H7 (cell line): ENCODE measurements at places on chromosomes 7 and 10. TPM values are rescaled to one million over a fixed set of nuclear protein-coding genes. Genes with fewer than 3 reads are reported as not detected.

Gene IFIT1B
- not detected in 2 replicates for total RNA-seq

Gene GIMAP7
- total RNA-seq = not detected in 2 replicates

DNA sequence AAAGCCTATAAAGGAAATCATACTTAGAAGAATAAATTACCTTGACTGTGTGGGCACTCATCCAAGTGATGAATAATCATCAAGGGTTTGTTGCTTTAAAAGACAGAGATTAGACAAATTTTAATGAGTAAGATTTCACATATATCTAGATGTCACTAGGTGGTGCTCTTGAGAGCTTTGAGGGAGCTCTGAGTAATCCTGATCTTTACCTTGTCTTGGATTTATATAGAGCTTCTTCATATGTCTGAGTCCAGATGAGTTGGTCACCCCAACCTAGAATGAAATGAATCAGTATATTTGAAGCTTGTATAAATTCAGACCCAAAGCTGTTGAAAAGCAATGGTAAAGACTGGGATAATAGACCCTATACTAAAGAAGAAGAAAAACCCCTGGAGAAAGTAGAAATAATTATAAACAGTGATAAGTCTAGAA, 3.7 kb downstream of the AGR2 start:
- DNase-seq = peak; percentile 24

Gene C10orf67
- total RNA-seq = not detected in 2 replicates

Gene RELN
- total RNA-seq = 0.24 TPM in 1 of 2 replicates, not detected in the other

Gene ZNF680
- total RNA-seq = not detected in 2 replicates

DNA sequence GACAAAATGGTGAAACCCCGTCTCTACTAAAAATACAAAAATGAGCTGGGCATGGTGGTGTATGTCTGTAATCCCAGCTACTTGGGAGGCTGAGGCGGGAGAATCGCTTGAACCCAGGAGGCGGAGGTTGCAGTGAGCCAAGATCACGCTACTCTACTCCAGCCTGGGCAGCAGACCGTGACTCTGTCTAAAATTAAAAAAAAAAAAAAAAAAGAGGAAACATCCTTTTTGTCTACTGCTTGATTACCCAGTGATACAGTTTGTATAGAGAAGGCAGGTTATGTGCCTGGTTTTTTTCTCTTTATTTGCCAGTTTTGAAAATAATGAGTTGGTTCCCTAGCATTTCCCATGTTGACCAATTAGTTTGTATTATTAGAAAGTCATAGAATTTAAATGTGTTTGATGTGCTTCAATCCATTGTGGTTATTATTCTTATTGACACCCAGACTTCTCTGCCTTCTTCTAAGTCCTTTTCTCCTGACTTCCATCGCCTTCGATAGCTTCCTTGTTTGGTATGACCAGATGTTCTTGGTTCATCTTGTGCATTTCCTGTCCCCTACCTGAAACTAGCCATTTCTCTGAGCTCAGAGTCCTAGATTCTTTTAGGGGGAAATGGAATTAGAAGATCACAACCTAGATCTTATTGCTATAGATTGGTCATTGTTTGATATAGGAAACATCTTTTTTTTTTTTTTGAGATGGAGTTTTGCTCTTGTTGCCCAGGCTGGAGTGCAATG, 43.2 kb downstream of the VKORC1L1 start:
- DNase-seq = no peak

- no peak for DNase-seq
Measured at GRCh38 chr10:62113680-62114079, 155.0 kb downstream of the RTKN2 start.

- no peak for DNase-seq
Measured at GRCh38 chr7:94375691-94376090, 19.0 kb upstream of the COL1A2 start.

Gene GRM3
- 0.10 and 0.30 TPM in 2 replicates for total RNA-seq

GRCh38 chr10:70476249-70477035, 2.1 kb upstream of the PALD1 start:
- no peak for DNase-seq

GRCh38 chr10:79178614-79179163, 109.9 kb downstream of the ZMIZ1 start:
- peak; percentile 84 for DNase-seq

DNA sequence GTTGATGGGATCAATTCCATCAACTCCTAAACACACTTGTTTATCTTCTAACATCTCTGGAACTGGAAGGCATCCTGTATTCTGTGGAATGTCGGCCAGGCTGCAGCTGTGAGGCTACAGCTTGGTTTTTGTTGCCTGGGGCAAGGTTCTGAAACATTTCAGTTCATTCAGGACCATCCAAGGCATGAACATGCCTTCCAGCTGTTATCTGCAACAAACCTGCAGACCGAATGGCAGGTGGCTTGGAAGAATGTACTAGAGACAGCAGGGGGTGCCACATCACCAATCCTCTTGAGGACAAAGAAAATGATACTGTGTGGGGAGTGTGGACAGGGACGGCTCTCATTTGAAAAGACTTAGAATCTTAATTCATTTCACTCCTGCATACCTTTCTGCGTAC, 12.4 kb downstream of the PAPOLB start:
- peak; percentile 73 for DNase-seq

GRCh38 chr7:2461268-2462026, 14.8 kb downstream of the GRIFIN start:
- DNase-seq = peak; percentile 81

DNA sequence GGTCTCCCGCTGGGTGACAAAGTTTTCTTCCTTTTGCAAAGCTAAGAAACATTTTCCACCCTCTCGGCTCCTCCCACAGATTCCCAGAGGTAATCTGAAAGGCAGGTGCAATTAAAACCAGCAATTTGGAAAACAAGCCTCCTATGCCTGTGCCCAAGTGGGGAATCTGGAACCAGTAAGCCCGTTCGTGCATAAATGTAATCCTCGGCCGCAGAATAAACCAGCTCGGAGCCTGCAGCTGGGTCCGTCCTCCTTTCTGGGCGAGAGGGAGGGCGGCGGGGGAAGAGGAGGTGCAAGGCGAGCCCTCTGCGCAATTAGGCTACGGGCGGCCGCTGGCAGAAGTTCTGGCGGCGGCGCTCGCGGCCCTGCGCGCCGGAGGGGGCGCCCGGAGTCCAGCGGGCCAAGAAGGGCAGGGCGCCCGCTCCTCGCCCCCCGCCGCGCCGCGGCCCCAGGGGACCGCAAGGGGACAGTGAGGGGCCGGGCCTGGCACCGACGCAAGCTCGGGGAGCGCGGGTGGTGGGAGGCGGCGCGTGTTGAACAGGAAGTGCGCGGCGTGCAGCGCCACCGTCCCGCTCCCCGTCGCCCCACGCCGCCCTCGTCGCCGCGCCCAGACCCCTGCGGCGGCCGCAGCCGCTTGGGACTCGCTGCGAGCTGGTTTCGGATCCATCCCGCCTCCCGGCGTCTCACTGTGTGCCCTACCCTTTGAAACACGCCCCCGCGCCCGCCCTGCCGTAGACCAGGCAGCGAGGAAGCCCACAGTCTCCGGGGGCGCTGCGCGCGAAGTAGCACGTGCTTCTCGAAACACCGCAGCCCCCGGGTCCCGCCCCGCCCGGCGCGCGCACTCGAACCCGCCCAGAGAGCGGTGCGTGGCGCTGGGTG, at the start of gene PRKAG2:
TSS of gene PRKAG2 (minus strand) at position 217 of the 879 bp plus-strand sequence. CDS start 495 bp downstream, outside the sequence.
- peak; percentile 88 for DNase-seq

- no peak for DNase-seq
Measured at GRCh38 chr7:138980563-138981291, 462 bp downstream of the KIAA1549 start.

Gene RNF133
- not detected in 2 replicates for total RNA-seq

- no peak for DNase-seq
Measured at GRCh38 chr7:104962781-104963180, 51.2 kb upstream of the KMT2E start.

DNA sequence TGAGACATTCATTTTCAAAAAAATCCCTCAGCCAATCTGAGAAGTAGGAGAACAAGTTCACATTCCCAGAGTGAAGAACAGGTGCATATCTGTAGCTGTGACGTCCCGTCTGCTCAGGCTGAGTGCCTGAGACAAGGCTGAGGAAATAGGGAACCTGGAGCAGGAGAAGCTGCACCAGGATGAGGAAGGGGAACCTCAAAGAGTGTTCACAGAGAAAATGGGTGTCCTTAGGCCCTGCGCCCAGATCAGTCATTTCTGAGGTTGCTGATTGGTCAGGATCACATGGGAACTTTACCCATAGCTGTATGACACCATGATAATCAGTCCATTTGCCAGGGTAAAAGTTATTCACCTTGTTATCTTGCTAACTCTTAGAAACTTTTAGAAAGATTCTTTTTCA, 34.2 kb upstream of the TARP start:
- no peak for DNase-seq

- DNase-seq = peak; percentile 88
Measured at GRCh38 chr10:117442944-117443685, 67.9 kb upstream of the PDZD8 start.
